Stimulated activated CD4-positive, alpha-beta T cell treated with anti-CD3 and anti-CD28 coated beads, Interleukin-1b, Interleukin-23, amount 100 ng/mL, for 1 hour (primary cell): ENCODE measurements at places on chromosomes 5 and 9.

GRCh38 chr5:94545870-94546625, 72.4 kb downstream of the KIAA0825 start:
- no peak for DNase-seq

DNA sequence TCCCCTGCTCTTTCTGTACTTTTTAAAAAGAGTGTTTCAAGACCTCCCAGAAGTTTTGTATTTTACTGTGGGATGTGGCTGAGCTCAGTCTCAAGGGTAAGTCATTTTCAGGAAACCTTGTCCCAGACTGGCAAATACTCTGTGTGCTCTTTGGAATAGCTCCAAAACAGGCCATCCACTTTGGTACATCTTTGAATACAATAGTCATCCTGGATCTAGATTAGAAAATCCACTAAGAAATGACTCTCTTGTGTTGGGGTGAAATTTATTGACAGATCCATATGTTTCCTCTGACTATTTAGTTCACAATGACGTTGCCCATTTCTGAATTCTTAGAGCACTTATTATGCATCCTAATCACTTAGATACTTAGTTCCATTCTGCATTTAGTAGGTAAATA, 95.2 kb downstream of the PLCXD3 start:
- no peak for DNase-seq

GRCh38 chr5:127486471-127486870, 31.0 kb upstream of the PRRC1 start:
- no peak for DNase-seq

GRCh38 chr5:89686081-89686765, 723.3 kb downstream of the CETN3 start:
- DNase-seq = no peak

DNA sequence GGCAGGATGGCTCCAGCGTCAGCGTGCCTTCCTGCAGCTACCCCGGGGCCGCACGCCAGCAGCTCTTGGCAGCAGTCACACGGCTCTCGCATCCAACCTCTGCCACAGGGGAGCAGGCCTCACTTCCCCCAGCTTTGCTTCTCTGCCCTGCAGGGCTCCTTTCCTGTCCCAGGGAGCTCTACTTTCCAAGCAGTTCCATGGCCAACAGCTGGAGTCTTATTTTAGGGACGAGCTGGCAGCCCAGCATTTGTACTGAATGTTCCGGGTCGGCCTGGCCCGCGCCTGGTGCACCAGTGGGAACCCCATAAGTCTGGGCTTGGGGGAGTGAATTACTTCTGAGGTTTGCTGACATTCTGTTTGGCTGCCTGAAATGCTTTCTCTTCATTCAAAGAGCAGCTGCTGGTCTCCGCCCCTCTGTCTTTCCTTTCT, 34.6 kb downstream of the GADD45G start:
- DNase-seq = no peak

DNA sequence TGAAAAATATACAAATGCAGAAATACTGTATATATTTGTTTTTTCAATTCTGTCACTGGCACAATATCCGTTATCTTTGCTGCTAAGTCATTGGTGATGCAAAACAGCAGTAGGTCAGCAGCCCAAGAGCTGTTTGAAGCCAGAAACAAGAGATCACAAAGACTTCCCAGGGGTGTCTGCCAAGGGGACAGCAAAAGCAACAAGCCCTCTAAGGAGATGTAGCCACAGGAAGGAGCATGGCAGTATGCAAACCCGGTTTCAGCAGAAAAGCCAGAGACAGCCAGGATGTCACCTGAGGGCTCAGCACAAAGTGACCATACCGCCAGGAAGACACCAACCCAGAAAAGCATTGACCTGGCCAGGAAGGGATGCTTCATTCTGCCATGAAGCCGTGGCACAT, 241.5 kb downstream of the ARRDC3 start:
- DNase-seq = no peak

DNA sequence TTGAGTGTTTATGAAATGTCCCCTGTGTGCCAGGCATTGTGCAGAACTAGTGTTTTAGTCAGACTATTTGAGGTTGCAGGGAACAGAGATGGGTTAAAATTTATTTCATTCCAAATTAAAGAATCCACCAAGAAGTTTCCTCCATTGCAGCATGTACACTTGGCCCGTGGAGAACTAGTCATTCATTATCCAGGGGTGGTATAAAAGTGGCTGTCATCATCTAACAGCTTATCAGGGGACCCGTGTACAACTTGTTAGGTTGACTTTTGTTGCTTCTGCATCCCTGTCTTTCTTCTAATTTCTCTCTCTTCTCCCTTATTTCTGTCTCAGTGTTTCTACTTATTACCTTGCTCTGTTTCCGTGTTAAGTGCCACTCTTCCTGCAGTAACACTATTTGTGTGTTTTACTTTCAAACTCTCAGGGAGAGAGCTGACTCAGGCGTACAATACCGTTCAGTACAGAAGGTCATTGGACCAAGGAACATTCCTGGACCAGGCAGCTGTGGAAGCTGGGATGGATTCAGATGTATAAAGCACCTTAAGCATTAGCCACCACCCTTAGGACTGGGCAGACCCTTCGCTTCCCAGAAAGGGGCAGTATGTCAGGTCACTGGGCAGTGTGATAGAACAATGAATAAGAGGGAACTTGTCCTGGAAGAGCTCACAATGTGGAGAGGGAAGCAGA, 36.1 kb downstream of the MAP3K1 start:
- no peak for DNase-seq

- DNase-seq = no peak
Measured at GRCh38 chr5:89253666-89254352, 370.8 kb upstream of the MEF2C start.

DNA sequence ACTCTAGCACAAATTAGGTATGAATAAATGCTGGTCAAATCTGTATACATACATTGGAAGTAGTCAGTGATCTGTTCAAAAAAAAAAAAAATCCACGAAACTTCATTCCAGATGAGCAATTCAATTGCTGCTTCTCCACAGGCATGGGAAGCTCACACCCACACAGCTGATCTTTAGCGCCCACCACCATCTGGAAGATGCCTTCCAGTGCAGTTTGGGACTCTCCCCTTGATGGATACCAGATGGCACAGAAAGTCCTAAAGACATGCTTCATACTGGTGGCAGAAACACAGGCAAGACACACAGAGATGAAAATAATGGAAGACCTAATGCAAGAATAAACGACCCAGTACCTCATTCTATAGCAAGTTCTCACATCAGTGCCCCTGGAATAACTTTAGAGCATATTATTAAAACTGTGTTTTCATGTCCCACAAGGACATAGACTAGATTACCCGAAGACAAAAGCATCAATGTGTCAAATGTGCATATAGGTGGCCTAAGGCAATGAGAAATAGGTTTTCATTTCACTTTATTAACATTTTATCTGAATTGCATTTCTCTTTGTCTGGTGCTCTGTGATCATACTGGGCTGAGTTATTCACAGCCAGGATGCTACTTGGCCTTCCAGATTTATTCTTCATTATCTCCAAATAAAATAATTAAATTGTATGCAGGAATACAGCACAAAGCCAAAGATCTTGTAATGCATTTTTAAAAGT, 135.4 kb upstream of the TAS2R1 start:
- DNase-seq = no peak

DNA sequence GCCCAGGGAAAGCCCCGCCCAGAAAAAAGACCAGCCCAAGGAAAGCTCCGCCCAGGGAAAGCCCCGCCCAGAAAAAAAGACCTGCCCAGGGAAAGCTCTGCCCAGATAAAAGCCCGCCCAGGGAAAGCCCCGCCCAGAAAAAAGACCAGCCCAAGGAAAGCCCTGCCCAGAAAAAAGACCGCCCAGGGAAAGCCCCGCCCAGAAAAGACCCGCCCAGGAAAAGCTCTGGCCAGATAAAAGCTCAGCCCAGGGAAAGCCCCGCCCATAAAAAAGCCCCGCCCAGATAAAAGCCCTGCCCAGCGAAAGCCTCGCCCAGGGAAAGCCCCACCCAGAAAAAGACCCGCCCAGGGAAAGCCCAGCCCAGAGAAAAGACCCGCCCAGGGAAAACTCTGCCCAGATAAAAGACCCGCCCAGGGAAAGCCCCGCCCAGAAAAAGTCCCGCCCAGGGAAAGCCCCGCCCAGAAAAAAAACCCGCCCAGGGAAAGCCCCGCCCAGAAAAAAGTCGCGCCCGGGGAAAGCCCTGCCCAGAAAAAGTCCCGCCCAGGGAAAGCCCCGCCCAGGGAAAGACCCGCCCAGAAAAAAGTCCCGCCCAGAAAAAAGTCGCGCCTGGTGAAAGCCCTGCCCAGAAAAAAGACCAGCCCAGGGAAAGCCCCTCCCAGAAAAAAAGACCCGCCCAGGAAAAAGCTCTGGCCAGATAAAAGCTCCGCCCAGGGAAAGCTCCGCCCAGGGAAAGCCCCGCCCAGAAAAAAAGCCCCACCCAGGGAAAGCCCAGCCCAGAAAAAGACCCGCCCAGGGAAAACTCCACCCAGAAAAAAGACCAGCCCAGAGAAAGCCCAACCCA, 11.9 kb downstream of the GRIN1 start:
- no peak for DNase-seq

- no peak for DNase-seq
Measured at GRCh38 chr9:21060919-21061561, 16.7 kb downstream of the IFNB1 start.

GRCh38 chr9:12155401-12156134, 537.6 kb upstream of the TYRP1 start:
- no peak for DNase-seq

DNA sequence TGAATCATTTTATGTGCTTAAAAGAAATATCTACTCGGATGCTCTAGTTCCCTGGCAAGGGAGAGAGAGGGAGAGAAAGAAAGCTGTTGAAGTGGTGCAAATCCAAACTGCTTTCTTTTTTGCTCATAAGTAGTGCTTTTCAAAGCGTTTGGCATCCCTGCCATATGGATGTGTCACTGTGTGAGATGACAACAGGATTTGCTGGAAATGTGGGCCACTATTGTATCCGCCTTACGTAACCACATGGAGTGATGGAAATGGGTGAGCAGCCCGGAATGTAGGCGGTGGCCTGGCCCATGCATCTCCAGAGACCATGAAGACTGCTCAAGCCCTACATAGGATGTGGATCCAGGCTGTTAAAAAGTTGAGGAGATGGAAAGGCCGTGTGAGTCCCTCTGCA, 30.8 kb downstream of the TJP2 start:
- no peak for DNase-seq

DNA sequence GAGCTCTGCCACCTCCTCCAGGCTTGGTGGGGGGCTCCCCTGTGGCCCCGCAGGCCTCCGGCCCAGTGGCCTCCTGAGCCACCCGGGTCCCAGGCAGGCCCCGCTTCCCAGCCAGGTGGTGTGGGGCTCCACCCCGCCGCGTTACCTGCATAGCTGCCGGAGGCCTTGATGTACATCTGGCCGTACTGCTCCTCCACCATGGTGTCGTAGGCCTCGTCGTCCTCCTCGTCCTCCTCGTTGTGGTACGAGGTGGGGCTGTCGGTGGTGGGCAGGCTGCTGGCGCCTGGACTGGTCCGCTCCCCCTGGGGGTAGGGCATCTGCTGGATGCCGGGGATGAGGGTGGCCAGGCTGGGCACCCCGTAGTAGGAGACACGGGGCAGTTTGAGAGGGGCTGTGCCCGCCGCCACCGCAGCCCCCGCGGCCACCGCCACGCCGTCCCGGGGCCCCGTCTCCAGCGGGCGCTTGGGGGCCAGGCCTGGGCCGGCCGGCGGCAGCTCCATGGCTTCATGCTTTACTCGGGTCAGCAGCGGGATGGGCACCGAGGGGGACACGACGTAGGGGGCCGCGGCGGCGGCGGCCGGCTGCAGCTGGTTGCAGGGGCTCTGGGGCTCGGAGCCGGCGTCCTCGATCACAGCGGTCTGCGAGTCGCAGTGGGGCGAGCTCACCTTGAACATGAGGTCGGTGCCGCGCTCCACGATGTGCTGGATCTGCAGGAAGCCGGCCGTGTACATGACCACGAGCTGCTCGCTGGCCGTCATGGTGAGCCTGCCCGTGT, 45.4 kb downstream of the NACC2 start:
- DNase-seq = no peak

GRCh38 chr5:14147210-14147609, 4.1 kb downstream of the TRIO start:
- DNase-seq = no peak

GRCh38 chr5:73948720-73949119, 322.7 kb downstream of the ARHGEF28 start:
- no peak for DNase-seq

DNA sequence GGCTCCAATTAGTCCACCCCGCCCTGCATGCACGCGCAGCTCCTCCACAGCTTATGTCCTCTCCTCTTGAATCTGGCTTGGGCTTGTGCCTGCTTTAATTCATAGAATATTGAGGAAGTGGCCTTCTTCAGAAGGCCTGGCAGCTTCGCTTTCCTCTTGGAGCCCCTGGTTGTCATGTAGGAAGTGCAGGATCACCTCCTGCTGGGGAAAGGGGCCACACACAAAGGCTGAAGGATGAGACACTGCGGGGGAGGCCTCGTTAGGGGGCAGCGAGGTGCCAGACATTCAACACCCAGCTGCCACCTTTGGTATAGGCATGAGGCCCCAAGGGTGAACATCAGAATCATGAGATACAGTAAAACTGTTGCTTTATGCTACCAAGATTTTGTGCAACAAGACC, 2.7 kb upstream of the CNOT6 start:
- no peak for DNase-seq

DNA sequence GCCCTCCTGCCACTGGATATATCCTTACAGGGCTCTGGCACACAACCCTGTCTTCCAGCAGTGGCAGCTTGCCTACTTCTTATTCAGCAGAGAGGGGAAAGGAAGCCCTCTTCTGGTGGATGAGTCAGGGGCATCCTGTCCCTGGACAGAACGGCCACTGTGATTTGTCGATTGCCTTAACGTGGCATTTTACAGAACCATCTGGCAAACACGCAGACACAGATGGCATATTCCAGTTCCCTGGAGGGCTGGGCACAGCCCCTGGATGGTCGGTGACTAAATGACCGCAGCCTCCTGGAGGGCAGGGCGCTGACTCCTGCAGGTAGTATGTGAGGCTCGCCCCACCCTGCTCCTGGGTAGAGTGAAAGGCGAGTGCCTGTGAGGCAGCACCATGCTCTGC, 62.1 kb downstream of the DCP2 start:
- no peak for DNase-seq

GRCh38 chr9:77488439-77489126, 159.5 kb downstream of the GNA14 start:
- no peak for DNase-seq

DNA sequence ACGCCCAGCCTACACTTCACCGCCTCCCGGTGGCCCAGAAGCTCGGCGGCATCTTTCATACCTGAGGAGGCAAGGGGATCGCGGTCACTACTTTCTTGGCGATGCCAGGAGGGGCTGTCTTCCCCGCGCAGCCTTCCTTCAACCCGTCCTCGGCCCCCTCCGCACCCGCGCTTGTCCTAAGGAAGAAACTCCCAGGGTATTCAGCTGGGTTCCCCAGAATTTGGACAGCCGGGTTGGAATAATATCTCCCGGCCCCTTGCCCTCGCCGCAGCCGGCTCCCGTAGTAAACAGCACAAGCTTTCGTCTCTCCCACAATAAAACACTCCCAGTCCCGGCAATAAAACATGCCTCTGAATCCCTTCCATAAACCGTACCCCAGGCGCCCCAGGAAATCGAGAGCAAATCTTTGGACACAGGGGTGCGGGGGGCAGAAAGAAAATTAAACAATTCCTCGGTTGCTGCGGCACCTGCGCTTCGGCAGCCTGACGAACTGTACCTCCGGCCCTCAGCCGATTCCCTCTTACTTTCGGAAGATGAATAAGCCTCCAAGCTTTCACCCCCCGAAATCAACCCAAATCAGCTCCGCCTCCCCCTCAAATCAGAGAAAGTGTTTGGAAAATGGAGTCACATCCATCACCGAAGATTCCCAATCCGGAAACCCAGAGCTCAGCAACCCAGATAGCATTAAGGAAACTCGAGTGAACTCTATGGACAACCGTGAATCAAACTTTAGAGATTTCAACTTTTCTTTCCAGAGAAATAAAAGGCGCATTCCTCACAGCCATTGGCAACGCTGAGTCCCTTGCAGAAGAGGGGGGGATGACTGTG, 1.1 kb downstream of the OTP start:
- DNase-seq = no peak

- no peak for DNase-seq
Measured at GRCh38 chr5:138668451-138669380, 84.5 kb upstream of the CTNNA1 start.
